ENCODE measurements at places on chromosomes 3 and 15.

GRCh38 chr15:69767191-69767590 is 314.6 kb downstream of the RPLP1 start:
- DNase-seq = no peak

- DNase-seq = no peak
These were observed 11.7 kb downstream of the TPM1 start for GRCh38 chr15:63054281-63054683.

GRCh38 chr3:151919030-151919328 is 45.5 kb downstream of the SUCNR1 start:
- DNase-seq = no peak

- no peak for DNase-seq
These were observed 132.9 kb upstream of the TGFBR2 start for GRCh38 chr3:30473374-30474051.

DNA sequence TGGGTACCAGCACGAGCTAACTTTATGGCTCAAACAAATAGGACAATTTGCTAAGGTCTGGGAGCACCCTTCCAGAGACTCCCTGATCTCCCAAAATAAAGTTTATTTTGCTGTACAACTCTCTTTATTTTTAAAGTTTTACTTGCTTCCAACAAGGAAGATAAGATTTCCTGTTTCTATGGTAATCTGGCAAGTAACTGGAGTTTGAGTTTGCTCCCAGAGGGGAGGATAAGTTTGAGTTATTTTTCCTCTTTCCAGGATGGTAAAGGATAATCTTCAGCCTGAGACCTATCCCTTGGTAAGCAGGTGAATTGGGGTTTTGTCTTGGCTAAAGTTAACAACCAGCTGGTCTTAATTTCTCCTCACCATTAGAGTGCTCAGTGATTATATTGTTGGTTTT is 1019.4 kb upstream of the ALCAM start:
- no peak for DNase-seq

DNA sequence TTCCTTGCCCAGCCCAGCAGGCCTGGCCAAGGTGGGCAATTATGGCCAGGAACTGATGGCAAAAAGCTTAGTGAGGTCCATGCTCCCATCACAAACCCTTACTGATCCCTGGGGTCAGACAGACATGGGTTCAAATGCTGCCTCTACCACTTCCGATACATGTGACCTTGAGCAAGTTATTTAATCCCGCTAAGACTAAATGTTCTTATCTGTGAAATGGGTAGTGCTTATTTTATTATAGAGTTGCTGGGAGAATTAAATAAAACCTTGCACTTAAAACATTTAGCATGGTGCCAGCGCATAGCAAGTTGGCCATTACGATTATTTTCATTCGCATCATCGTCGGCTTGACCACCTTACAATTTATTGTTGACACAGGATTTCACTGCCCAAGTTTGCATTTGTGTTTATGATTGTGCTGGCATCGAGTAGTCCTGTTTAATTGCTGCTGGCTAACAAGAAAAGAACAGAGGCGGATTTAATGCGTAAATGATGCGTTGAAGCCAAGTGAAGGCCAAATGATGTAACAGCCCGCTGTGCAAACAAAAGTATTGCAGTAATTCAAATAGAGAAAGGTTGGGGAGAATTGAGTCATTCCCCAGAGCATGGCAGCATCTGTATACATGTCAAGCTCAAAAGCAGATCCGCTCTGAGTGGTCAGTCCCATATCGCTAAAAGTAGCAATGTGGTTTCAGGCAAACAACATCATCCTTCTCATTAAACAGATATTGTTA is 7.3 kb upstream of the FURIN start:
- DNase-seq = peak; percentile 51

DNA sequence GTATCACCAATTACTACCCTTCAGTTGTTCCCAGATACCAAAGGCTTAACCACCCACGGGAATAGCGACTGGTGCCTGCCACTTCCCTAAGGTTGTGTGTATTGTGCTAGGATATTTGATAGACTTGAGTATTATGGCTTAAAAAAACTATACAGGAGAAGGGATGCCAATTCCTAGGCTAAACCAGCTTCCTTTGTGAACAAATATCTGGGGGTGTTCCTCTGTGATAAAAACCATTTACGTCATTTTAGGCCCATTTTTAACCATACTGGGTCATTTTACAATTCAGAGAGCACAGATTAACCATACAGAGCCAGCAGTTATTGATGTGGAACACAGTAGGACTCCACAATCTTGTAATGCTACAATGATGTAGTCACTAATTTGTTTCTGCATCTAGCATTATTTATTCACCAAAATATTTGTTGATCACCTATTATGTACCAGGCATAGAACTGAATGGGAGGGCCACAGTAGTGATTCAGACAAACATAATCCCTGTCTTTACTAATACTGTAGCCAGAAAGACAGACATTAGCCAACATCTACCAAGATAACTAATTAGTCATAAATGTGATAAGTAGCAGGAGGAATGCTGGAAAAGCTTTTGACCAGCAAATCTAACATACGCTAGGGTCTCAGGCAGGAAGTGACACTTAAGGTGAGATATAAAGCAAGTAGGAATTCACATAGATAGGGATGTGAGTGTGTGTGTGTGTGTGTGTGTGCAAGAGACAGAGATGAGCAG is 184.8 kb downstream of the MECOM start:
- no peak for DNase-seq

GRCh38 chr3:96970211-96970610 is 155.8 kb downstream of the EPHA6 start:
- no peak for DNase-seq

DNA sequence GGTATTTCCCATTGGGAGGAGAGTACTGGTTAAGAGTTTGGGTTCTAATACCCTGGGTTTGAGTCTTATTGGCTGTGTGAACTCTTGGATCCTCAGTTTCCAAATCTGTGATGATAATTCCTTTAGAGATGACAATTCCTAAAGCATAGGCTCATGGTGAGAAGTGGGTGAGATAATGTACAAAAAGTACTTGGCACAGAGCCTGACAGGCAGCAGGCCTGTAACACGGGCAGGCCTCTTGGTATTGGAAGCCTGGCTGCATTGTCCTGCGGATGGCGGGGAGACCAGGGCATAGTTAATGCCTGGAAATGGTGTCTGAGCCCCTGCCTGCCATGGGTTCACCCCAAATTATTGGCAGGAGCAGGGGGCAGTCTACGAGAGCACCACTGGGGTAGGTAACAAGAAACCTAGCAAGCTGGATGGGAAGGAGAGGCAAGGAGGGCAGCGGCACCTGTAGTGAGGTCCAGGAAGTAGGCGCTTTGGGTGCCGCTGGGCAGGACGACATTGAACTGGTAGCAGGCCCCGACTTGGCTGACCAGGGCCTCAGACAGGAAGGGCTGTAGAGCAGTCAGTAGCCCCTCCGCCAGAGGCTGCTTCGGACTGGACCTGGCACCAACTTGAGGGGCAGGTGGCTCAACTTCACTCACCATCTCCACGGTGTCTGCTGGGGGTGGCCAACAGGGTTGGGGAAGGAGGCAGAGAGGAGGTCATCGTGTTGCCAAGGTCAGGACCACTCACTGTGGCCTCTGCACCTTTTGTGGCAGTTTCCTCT is 7.7 kb downstream of the STOML1 start:
- peak; percentile 28 for DNase-seq

DNA sequence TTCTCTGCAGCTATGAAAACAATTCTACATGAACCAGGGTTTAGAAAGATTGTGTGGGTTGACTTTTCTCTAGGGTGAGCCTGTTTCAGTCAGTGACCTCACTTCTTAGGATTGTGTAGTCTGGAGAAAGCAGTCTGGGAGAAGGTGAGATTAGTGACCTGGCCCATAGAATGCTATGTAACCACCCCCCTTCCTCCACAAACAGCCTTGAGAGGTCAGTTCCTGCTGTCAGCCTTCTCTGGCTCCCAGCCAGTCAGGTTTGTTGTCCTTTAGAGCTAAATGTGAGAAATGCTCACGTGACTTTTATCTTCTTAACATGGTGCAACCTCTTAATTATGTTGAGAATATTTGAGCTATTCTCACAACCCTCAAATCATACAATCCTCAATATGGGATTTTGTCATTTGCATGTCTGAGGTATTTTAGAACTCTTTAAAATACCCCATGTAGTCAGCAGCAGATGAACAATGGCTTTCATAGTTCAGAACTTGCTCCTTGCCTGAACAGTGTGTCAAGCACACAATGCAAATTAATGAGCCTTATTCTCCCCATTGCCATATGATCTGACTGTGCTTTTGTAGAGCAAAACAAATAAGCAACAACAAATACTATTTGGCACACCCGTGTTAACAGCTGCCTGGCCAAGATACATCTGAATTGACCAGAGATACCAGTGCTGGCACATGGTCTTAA is 311.6 kb downstream of the CNTN6 start:
- no peak for DNase-seq

GRCh38 chr3:13559764-13560525 is 11.0 kb downstream of the FBLN2 start:
- DNase-seq = no peak

- no peak for DNase-seq
These were observed 151.2 kb upstream of the RORA start for GRCh38 chr15:61380270-61380669.

DNA sequence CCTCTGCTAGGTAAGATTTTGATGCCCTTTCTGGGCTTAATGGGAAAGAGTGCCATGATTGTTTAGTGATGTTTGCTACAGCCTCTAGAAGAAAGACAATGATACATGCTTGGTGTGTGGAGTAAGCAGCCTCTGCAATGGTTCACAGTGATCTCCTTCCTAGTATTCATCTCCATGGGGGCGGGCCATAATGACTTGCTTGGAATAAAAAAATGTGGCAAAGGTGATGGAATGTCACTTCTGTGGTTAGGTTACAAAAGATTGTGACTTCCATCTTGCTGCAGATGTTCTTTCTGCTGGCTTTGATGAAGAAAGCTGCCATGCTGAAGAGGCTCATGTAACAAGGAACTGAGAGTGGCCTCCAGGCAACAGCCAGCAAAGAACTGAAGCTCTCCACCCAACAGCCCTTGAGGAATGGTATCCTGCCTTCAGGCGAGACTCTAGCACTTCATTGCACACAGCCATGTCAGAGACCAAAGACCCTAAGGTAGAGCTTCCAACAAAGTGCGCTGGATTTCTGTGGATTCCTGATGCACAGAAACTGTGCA is 139.1 kb upstream of the LRIG1 start:
- DNase-seq = no peak

- DNase-seq = no peak
These were observed 85.3 kb downstream of the ASB7 start for GRCh38 chr15:100687582-100688141.

- DNase-seq = no peak
These were observed 47.3 kb downstream of the KY start for GRCh38 chr3:134603480-134603879.

DNA sequence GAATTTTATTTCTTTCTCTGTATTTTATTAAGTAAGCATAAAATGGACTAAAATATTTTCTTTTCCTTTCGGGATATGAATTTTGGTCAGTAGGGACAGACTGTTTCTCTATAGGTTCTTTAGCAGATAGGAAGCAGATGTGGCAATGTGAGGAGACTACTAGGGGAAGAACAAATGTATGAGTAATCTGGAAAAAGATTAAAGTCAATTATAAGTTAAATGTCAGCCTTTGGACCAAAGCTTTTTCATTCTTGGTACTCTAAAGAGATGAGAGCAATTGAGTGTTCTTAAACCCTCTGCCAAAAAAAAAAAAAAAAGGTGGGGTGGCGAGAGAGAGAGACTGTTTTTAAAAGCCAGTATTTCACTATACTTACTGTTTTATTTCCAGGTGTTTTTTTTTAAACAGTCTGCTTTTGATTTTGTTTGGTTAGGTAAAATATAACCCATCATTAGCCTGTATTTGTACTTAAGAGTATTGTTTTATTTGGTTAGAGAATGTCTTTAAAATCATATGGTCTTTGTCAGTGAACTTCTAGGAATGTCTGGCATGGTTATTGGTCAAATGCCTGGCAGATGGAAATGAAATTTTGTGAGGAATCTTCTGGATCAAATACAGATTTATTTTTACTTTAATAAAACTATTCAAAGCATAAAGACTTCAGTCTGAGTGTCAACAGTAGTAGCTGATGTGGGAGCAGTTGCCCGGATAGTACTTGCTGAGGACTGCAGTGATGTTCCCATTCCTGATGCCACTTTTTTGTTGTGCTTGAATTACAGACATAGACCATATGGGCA is 63.8 kb downstream of the LRRC49 start:
- DNase-seq = no peak

DNA sequence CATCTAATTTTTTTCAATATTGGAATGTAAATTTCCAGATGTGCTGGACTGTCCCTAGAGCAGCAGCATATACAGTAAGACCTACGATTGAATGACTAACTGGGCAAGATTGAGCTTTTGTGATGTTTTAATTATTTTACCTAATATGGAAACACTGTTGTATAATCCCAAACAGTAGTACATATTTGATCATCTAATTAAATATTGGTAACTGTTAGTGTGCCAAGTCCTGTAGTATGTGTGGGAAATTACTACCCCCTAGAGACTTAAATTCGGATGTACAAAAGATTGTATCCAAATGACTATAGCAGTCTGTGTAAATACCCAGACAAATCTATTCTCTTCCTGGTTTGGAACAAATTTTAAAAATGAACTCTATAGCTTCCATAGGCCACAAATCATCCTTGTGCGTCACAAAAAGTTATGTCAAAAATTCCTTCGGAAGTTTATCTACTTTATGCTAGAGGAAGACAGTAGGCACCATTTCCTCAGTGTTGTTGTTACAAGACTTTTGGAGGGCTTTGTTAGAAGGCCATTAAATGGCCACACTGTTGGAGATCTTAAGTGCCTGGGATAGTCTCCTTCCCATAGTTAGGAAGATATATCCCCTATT is 41.6 kb downstream of the NKIRAS1 start:
- no peak for DNase-seq

GRCh38 chr3:183295211-183295610 is 42.2 kb downstream of the B3GNT5 start:
- no peak for DNase-seq

GRCh38 chr3:119258915-119259314 is 18.2 kb upstream of the B4GALT4 start:
- DNase-seq = no peak

- peak; percentile 57 for DNase-seq
These were observed 183.8 kb upstream of the IL12A start for GRCh38 chr3:159804726-159805410.

DNA sequence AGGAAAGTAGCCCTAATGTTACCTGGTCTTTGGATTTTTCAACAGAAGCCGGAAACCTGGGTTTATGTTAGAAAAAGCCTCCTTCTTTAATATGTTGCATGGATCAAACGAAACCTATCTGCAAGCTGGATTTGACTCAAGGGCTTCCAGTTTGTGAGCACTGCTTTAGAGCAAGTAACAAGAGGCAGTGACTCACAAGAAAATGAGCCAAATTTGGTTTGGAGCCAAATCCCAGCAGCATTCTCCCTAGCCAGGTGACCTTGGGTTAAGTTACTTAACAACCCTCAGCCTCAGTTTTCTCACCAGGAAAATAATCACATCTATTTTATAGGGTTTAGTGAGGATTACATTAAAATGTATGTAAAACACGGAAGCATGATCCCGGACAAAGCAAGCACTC is 215.2 kb upstream of the PRICKLE2 start:
- DNase-seq = no peak

- no peak for DNase-seq
These were observed 805 bp upstream of the RGMA start for GRCh38 chr15:93089727-93090305.

All from NCI-H446 (cell line).